ENCODE measurements at places on chromosomes 2 and 18.

GRCh38 chr2:125095826-125096225, 1070.7 kb downstream of the CNTNAP5 start:
- DNase-seq: no peak

DNA sequence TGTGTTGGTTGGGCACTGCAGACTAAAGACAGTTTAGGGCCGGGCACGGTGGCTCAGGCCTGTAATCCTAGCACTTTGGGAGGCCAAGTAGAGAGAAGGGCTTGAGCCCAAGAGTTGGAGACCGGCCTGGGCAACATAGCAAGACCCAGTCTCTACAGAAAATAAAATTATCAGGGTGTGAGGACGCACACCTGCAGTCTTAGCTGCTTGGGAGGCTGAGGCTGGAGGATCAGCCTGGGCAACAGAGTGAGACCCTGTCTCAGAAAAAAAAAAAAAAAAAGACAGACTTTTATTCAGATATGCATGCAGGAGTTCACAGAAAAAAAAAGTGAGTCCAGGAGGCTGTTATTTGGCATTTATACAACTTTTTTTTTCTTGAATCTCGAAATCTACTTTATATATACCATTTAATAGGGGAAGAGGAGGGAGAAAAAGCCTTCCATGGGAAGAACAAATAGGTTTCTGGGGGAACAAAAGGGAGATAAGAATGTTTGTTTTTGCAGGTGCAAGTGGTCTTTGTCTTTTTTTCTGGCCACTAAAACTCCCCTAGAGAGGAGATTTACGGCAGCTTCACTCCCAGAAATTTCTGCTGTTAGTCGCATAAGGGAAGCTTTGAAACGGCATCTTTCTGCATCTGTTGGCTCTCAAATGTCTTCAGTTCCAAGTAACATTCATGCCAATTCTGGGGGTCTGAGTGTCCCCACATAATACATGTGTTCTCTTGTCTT, 4.1 kb upstream of the MSH6 start:
- no peak for DNase-seq

DNA sequence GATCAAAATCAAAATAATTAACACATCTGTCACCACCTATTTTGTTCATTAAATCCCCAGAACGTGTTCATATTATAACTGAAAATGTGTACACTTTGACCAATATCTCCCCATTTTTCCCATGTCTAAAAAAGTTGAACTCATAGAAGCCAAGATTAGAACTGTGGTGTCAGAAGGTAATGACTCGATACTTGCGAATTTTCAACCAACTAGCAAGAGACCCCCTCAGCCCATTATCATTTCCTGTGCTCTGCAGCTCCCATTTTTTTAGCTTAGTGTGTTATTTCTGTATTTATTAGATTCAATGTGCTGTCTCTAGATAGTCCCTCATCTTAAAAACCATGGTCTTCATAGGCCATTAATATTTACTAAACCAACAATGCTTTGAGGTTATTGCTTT, 248.7 kb upstream of the PIK3C3 start:
- DNase-seq: no peak

DNA sequence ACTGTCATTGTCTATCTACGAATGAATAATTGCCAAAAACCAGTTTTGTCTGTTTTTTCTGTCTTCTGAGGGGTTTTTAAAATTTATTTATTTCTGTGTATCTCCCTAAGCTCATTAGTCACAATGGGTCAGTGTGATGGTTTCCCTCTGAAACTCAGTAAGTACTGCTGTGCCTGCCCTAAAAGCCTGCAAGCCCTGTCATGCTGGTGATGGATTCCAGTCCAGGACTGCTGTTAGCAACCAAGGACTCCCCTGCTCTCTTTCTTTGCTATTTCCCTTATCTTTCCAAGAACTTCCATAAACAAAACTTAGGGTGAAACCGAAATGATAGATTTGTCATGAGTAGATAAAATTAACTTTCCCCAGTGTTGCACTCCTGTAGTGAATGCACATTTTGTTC, 11.8 kb upstream of the DSG2 start:
- DNase-seq: no peak

GRCh38 chr2:172969609-172970008, 106.0 kb upstream of the MAP3K20 start:
- DNase-seq: no peak

DNA sequence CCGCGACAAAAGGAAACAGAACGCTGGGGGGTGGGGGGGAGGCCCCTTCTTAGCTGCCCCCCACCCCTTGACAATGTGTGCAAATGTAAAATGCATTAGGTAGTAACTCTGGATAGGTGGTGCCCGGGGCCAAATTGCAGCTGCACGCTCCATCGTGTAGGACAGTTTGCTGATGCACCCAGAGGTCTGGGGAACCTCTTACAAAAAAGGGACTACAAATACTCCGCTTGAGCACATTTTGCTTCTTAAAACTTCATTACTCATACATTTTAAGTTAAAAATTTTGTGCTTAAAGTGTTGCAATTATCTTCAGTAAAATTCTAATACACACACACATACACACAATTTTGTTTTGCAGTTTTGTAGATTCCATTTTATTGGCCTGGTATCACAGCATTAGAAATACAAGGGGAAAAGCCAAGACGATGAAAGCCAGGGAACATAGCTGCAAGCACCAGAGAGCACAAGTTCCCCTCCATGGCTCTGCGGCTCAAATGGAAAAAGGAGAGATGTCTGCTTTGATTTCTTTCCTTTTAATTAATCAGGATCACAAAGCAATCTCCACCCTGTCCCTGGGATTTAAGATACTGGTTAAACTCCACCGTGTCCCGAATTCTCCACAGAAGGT, 582.1 kb downstream of the ZEB2 start:
- DNase-seq: peak; percentile 33

- DNase-seq: no peak
These were observed 121.7 kb upstream of the LINC00305 start for GRCh38 chr18:64270608-64271007.

DNA sequence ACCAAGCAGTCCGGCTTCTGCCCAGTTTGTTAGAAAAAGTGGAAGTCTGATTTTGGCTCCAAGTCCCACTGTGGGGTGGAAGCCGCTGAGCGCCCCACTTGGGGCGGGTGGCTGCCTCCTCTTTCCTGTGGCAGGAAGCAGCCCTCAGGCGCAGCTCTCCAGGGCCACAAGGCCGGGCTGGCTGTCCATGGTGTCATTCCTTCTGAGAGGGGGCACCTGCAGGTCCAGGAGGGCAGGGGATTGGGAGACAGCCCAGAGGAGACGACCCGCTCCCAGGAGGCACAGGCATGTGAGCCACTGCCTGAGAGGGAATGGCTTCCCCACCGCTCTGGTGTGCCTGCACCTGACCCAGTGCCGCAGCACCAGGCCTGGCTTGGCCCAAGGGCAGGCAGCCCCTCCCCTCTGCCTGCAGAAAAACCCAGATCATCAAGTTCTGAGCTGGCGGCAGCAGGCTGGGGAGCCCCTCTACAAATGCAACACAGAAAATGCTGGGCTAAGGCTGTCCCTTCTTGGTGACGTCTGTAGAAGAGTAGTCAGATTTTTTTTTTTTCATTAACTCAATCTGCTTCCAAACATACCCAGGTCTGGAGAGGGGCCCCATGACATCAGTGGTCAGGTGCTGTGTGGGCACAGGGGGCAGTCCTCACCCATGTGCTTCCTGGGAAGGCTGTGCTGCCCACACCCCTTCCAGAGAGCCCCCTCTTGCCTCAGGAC, 38.4 kb downstream of the HS6ST1 start:
- no peak for DNase-seq

DNA sequence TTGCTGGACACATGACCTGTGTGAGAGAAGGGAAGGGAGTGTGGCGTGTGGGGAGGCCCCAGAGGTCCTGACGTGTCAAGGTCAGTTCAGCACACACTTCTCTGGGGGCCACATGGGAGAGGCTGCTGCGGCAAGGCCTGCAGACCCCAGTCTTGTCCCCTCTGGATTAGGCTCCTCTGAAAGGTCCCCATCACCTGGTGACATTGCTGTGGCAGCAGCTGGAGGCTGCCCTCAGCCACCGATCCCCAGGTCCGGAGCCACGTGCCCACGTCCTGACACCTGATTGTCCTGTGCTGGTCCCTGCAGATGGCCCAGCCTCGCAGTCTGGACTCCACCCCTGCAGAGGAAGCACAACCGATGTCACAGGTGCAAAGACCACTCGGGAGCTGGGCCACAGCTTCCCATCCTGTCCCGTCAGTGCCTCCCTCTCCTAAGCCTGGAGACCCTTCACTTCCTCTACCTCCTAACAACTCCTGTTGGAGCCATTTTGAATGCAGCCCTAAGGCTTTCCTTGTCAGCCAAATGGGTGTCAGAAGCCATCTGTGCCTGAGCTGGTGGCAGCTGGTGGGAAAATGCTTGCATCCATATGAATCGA, 12.7 kb downstream of the TMEM177 start:
- no peak for DNase-seq

- DNase-seq: no peak
These were observed 153.0 kb downstream of the ZFP36L2 start for GRCh38 chr2:43073401-43073825.

GRCh38 chr18:79856119-79857007, 58.6 kb downstream of the KCNG2 start:
- DNase-seq: peak; percentile 85

DNA sequence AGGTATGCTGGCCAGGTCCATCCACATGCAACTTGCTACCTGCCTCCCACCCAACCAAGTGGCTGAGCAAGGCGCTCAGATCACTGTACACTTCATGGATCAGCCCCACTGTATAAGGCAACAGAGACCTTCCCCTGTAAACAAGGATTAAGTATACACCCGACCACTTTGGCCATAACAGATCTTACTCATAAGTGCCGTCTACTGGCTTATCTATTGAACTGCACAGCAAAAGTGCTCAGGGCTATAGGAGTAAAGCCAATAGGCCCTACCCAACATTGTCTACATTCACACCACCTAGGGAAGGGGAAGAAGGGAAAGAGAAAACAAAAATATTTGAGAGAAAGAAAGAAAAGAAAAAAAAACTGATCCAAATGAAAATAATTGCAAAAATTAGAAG, 663.9 kb upstream of the LRRTM1 start:
- no peak for DNase-seq

- DNase-seq: no peak
These were observed 571.1 kb upstream of the SOX11 start for GRCh38 chr2:5121121-5121520.

DNA sequence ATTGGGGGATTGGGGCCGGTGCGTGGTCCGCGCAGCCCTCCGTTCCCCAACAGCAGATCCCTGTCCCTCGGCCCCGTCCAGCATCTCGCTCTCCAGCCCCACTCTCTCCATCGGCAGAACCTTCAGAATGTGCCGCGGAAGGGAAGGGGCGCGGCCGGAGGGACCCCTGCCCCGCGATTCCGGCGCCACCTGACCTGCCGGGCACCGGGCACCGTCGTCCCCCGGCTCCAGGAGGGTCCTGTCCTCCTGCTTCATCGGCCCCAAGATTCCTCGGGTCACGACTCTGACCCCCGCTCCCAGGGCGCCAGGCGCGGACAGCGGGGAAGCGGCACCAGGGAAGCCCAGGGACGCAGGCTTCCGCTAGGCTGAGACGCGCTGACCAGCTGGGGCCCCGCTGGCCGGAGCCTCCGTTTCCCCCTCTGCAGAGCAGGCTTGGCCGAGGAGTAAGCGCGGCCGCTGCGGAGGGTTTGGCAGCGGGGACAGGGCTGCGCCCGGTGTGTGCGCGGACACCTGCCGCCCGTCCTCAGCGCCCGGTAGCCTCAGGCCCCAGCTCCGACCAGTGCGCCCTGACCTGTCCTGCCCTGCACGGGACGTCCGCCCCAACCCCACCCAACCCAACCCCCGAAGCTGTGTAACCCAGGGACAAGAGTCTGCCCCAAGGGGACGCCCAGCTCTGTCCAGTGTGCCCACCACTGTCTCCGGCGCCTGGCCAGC, 16.8 kb upstream of the BOK start:
- peak; percentile 50 for DNase-seq

DNA sequence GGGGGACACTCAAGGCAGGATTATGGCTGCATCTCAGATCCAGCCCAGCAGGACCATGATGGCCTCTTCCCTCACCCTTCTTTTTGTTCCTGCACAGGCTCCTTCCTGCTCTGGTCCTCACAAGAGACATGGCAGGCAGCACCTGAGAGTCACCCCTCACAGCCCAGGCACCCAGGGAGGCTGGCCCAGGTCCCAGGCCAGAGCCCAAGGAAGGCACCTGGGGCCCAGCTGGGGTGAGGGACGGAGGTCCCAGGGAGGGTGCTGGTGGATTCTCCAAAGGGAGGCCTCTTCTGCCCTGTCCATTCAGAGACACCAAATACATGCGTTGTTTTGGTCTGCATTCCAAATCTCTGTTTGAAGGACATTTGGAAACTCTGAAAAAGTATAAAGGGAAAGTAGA, 285.4 kb upstream of the HS6ST1 start:
- DNase-seq: no peak

- no peak for DNase-seq
These were observed 15.3 kb downstream of the TM4SF20 start for GRCh38 chr2:227363756-227364155.

DNA sequence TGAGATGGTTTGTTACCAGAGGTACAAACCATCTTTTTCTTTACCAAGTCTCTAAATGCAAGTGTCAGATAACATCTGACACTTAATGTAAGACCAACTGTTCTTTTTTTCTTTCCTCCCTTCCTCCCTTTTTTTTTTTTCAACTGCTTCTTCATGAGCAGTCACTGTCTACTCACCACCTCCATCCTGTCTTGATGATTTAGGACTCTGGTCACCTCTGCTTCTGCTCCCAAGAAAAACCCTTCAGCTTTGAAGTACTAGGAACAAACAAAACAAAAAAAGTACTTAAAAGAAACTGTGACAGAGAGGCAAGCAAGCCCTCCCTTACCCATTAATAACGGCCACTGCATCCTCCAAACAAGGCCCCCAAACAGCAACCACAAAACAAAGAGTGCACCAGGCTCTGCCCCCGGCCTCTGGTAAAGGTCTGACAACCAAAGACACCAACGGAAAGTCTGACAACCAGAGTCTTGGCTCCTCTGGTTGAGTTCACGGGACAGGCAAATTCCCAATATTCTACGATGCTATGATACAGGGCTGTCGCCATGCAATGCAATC, 141.0 kb downstream of the ARL4C start:
- no peak for DNase-seq

- peak; percentile 13 for DNase-seq
These were observed 1.1 kb downstream of the ENOSF1 start for GRCh38 chr18:711310-711656.

GRCh38 chr2:235320326-235320725, 173.5 kb upstream of the AGAP1 start:
- no peak for DNase-seq

GRCh38 chr2:239942871-239943311, 82.3 kb downstream of the NDUFA10 start:
- DNase-seq: no peak

GRCh38 chr2:99879481-99879880, 262.9 kb downstream of the AFF3 start:
- DNase-seq: no peak

DNA sequence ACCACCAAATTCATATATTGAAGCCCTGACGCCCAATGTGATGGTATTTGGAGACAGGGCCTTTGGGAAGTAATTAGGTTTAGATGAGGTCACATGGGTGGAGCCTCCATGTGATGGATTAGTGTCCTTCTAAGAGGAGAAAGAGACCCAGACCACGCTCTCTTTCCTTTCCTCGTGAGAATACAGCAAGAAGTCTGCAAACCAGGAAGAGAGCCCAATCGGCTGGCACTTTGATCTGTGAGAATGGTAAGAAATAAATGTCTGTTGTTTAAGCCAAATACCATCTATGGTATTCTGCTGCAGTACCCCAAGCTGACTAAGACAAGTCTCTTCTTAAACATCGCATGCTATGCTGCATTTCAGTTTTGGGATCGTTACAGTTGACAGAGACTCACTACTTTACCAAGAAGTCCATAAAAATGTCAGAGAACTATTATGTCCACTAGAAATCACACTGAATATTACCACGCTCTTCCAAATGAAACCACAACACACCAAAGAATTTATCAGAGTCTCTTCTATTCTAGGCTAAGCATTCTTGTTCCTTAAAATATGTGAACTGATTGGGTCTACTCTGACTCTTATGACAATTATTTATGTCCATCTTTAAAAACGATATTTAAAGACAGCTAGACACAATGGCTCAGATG, 48.5 kb downstream of the LPIN2 start:
- DNase-seq: no peak

Measured in GM20000 (cell line).